ENCODE measurements at places on chromosomes 6 and 20. TPM values are rescaled to one million over a fixed set of nuclear protein-coding genes. Genes with fewer than 3 reads are reported as not detected.

- DNase-seq, result no peak
Observed at GRCh38 chr6:53109612-53110011, 39.0 kb downstream of the GCM1 start.

- DNase-seq, result no peak
Observed at GRCh38 chr6:10193321-10193720, 221.6 kb downstream of the TFAP2A start.

The C6orf163 gene
- total RNA-seq, result 0.67 TPM

DNA sequence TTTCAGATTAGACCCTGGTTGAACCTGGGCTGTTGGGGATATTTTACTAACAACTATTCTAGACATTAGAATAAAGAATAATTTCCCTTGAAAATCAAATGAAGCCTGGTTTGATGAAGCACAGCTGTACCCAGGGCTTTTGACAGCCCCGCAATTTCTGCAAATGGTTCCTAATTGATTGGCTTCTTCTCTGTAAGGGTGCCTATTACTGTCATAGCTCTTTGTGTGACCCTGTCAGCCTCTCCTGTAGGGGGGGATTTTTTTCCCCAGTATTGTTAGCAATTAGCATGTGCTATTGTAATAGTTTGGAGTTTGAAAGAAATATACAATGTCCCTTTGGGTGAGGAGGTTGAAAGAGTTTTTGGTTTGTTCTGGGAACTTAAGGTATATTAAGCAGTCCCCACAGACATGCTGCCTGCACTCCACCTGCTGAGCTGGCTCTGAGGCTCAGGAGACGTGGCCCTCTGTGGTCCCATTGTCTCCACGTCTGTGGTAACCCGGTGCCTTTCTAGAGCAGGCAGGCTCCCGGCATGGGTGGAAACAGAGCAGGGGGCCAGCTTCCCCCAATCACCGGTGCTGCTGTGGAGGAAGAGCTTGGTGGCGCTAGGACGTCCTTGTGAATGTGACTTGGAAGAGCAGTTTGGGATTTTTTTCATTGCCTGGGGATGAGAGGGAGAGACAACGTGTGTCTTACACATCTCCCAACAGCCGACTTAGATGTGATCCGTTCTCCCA, 47.3 kb upstream of the CLDN20 start:
- DNase-seq, result no peak

The PRR18 gene
- 3.6 TPM for total RNA-seq

DNA sequence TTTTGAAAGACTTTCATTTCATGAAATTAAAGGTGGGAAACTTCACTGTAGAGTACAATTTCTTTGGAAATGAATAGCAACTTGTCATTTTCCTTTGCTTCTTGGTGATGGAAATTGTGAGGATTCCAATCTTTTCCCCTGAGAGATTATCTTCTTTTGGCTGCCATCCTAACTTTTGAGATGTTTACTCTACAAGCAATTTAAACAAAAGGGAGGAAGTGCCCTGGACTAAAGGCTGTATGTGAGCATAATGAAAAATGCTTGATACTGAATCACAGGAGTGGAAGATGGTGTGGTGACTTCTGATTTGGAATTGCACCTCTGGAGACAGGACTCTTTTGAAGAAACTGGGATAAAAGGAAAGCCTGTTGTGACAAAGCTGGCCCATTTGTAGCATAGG, 43.1 kb upstream of the JAG1 start:
- no peak for DNase-seq

GRCh38 chr6:133166766-133167165, 74.4 kb upstream of the EYA4 start:
- no peak for DNase-seq

The AGER gene
- 2.1 TPM for total RNA-seq

DNA sequence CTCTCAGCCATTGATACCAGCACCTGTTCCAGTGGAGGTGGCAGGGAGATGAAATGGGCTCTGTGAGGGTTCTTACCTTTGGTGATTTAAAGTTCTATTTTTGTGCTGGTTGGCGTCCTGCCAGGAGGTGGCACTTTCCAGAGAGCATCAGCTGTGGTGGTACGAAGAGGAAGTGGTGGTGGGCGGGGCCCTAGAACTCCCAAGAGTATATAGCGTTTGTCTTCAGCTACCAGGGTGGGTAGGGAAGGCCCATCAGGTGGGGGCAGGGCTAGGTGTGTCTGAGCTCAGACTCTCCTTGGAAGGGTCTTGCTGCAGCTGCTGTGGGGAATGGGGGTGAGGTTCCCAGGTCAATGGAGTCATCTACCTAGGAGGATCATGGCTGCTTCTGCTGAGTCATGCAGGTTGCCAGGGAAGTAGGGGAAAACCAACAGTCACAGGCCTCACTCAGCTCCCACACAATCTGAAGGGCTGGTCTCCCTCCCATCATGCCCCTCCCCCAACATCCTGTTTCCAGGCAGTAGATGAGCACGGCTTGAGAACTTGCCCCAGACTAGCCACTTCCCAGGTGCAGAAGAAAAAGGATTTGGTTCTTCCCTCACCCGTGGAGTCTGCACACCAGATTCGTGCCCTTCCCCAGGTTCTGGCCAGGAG, 46.6 kb downstream of the MOXD1 start:
- DNase-seq, result no peak

The LCA5 gene
- 0.74 TPM for total RNA-seq

DNA sequence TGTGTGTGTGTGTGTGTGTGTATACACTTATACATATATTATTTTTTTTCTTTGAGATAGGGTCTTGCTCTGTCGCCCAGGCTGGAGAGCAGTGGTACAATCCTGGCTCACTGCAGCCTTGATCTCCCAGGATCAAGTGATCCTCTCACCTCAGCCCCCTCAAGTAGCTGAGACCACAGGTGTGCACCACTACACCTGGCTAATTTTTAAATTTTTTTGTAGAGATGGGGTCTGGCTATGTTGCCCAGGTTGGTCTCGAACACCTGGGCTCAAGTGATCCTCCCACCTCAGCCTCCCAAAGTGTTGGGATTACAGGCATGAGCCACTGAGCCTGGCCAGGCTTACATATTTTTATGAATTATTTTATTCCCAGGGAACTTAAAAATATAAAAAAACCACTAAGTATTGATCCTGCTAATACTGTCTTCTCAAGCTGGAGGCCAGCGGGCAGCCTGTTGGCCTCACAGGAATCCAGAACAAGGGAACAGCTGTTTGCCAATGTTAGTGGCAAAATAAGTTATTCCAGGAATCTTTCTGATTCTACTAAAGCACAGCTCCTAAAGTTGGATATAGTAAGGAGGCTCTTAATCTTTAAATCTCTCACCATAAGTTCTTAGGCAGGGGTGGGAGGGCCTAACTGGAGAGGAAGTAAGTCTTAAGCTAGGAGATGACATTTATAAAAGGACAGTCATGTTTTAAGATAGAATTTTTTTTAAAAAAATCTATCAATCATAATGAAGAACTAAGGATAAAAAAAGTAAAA, 135.5 kb upstream of the NUP153 start:
- DNase-seq, result no peak

- no peak for DNase-seq
Observed at GRCh38 chr20:19486446-19486845, 271.6 kb upstream of the RIN2 start.

The TRAPPC3L gene
- 0.17 TPM for total RNA-seq

DNA sequence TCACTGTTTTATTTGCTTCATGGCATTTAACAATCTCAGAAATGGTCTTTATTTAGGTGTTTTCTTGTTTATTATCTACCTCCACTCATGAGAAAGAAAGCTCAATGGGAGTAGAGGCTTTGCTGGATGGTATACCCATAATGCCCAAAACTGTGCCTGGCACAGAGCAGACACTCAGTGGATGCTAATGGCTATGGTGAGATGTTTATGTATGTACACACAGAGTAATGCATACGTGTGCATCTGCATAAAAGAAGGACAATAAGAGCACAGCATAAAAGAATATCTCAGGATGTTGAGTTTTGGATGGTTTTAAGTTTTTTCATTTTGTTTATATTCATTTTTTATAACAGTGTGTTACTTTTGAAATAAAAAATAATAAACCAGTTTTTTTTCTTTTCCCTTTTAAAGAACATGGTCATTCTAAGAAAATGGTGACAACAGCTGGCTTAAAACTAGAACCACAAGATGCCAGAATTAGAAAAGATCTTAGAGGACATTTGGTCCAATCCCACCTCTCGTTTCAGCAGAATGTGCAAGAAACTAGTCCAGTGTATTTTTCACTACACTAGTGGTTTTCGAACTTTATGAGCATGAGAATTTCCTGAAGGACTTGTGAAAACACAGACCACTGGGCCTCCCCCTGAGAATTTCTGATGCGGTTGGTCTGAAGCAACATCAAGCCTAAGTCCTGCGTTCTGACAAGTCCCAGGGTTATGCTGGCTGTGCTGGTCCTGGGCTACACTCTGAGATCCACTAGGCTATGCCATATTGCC, 131.9 kb downstream of the FYN start:
- no peak for DNase-seq

Measured in right lobe of liver (tissue), 6 donors.